ENCODE measurements at places on chromosomes 1 and 21. TPM values are rescaled to one million over a fixed set of nuclear protein-coding genes. Genes with fewer than 3 reads are reported as not detected.

- no peak for DNase-seq
These were observed 214.6 kb downstream of the DUSP10 start for GRCh38 chr1:221527302-221527701.

DNA sequence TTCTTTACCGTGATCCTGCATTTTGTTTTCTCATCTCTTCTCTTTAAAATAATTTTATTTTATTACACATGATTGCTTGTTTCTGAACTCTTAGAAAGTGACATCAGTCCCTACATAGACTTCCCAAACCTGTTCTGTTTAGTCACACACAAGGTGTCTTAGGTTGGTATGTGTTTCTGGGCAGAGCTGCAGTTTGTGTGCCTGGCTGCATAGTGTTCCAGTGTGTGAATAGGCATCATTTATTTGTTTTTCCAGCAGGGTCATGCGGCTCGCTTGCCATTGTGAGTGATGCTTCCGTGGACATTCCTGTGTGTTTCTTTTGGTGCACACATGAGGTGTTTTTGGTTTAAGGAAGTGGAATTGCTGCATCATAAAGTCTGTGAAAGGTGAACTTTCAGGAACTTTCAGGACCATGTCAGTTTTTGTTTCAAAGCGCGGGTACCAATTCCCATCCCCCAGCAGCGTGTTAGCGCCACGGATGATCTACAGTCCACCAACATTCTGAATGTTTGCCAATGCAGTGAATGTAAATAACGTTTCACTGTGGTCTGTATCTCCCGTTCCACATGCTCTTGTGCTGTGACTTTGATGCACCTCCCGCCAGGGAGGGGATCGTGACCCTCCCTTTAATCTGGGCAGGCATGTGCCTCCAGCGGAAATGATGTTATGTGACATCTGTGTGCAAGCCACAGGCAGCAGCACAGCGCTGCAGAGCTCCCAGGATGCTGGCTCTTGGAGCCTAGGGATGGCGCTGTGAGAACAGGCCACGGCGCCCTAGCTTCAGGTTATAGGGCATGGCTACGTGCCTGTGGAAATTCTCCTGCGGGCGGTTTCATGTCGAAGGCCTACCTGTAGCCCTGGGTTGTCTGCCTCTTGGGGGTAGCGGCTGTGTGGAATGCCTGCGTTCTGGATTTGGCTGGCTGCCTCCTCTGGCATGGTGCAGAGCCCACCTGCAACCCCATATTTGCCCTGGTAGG lies 144.6 kb upstream of the COL6A1 start:
- DNase-seq: peak; percentile 25

GRCh38 chr1:16017461-16018303 lies at the start of gene HSPB7:
TSS of gene HSPB7 (minus strand) at chr1:16018043. CDS start at chr1:16017963, 80 bp downstream.
- DNase-seq: no peak

- DNase-seq: no peak
These were observed 43.4 kb upstream of the COL6A2 start for GRCh38 chr21:46054451-46054881.

DNA sequence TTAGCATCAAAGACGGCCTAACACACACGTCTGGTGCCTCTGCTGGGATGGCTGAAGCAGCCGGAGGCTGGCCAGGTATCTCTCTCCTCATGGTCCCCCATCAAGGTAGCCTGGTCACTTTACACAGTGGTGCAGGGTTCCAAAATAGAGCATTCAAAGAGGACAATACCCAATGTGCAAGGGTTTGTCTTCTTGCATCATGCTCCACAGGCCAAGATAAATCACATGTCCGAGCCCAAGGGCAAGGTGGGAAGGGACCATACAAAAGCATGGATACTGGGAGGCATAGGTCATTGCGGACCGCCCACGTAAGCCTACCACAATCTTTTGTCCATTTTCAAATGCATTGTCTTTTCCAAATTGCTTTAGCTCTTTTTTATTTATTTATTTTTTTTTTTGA lies 23.8 kb upstream of the TINAGL1 start:
- no peak for DNase-seq

GRCh38 chr1:90044346-90044745 lies 49.4 kb downstream of the ZNF326 start:
- DNase-seq: no peak

GRCh38 chr21:27021046-27021445 lies 54.2 kb upstream of the ADAMTS5 start:
- DNase-seq: no peak

DNA sequence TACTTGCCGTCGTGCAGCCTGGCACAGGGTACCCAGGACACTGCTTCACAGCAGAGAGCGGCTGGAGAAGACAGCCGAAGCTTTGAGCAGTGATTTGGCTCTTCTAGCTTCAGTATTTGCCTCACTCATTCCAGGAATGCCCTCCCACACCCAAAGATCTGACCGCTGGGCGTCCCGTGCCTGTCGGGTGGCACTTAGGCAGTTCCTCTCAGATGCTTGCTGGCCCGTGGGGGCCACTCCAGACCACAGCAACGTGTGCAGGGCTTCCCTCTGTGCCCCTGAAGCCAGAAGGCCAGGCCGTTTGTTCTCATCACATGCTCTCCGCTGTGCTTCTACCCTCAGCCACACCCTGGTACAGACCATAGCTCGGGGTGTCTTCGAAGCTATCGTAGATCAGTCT lies 17.0 kb downstream of the RRP1B start:
- DNase-seq: no peak

DNA sequence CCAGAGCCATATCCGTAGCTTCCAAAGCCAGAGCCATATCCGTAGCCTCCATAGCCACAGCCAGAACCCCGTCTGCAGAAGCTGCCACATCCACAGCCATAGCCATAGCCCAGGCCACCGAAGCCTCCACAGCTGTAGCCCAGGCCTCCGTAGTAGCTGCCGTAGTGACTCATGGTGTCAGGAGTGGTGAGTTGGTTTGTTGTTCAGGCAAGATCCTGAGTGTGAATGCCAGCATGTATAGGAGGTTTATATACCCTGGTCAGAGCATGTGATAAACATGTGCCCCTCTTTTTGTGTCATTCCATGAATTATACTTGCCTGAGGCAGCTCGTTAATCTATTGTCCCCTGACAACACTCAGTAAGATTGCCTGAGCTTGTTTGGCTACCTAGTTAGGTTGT lies at the start of gene KRTAP19-1:
Gene KRTAP19-1 (minus strand): TSS at position 223 of the 400 bp plus-strand sequence. CDS start 50 bp downstream, at position 173.
- DNase-seq: no peak

GRCh38 chr1:226310637-226311195 lies 1.8 kb upstream of the LIN9 start:
- no peak for DNase-seq

- peak; percentile 85 for DNase-seq
These were observed 6.1 kb upstream of the CDC73 start for GRCh38 chr1:193115629-193116227.

DNA sequence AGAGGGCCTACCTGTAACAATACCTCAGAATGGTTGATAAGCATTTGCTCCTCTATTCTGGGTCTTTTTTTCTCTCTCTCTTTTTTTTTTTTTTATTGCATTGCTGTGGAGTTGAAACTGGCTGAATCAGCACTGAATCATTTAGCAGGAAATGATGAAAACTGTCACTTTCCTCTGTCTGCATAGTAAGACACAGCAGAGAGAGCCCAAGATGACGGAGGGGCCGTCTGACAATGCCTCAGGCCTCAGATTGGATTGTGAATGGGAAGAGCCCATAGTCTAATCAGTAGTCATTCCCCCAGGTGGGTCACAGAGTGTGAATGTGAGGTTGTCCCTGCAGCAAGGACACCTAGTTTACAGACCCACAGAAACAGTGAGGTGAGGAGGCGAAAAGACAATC lies 193.2 kb upstream of the PLXNA2 start:
- no peak for DNase-seq

GRCh38 chr1:64550946-64551605 lies 81.1 kb downstream of the CACHD1 start:
- DNase-seq: no peak

- no peak for DNase-seq
These were observed 24.5 kb upstream of the GJA5 start for GRCh38 chr1:147784941-147785340.

GRCh38 chr21:14591377-14591776 lies 45.3 kb upstream of the SAMSN1 start:
- no peak for DNase-seq

- DNase-seq: no peak
These were observed 53.6 kb downstream of the GLUL start for GRCh38 chr1:182337736-182338571.

DNA sequence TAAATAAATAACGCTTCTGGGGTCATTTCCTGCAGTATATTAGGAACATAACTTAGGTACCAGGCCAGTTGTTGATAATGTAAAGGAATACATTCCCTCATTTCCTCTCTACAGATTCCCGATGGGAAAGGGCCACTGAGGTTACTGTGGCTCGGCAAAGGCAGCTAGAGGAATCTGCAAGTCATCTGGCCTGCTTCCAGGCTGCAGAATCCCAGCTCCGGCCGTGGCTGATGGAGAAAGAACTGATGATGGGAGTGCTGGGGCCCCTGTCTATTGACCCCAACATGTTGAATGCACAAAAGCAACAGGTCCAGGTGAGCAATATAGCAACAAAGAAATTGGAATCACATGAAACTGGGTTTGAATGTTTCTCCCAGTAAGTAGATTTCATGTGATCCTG lies 109.6 kb upstream of the BMP8A start:
- DNase-seq: peak; percentile 60

DNA sequence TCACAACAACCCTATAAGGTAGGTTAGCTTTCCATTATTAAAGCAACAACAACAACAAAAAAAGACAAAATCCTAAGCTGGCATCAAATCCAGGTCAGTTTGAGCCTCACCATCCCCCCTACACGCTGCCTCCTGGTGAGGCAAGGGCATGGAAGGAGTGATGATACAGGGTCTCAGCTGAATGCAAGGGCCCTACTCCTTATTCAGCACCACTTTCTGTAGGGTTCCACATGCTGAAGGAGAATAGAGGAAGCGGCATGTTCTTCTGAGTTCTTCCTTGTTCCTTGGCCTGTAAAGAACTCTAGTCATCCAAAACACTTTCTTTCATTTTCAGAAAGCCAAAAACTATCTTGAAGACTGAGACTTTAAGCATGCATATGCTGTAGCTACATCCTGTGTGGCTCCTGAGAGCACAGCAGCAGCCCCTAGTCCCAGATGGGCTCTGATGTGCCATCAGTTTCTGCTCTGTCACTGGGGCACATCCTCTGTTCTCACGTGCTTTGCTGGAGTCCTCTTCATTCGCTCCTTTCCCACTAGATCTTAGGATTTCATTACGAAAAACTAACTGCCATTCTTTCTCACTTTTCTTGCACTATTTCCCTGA lies 6.2 kb downstream of the ILDR2 start:
- DNase-seq: no peak

GRCh38 chr21:37383086-37383485 lies 16.5 kb downstream of the DYRK1A start:
- no peak for DNase-seq

DNA sequence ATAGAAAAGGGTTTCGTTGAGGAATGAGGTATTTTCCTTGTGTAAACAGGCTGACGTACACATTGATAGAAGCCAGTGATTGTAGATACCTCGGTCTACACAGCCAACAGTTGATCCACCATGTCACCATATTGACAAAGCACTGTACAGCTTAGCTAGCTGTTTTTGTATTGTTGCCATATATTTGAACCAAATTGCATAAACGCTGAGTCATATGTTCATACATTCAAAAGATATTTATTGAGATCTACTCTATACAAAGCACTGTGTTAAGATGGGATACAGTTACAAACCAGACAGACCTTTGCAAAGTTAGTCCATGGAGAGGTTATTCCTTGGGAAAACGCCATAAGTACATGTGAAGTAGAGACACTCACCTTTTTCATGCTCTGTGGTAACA lies 132.4 kb upstream of the ATP1B1 start:
- DNase-seq: no peak

- no peak for DNase-seq
These were observed 95.1 kb upstream of the SLC45A1 start for GRCh38 chr1:8222789-8223188.

- DNase-seq: no peak
These were observed 59.7 kb downstream of the LMO4 start for GRCh38 chr1:87388411-87388810.

- DNase-seq: no peak
These were observed 49.0 kb downstream of the B3GALT5 start for GRCh38 chr21:39661740-39662139.

GRCh38 chr1:205726619-205727125 lies 23.3 kb downstream of the NUCKS1 start:
- DNase-seq: no peak

DNA sequence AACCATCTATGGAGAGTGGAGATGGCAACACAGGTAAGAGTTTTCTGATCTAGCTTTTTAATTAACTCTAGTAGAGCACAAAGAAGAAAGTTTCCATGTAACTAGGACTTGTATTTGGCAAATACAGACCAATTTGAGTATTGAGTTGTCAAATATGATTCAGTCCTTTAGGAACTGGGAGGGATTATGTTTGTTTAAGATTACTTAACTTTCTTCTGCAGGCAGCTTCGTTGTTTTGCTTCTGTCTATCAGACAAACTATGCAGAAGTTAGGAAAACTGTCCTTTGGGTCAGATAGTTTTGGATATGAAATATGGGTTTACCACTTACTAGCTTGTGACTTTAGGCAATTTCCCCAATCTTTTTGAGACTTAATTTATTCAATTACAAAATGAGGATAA lies 111.8 kb downstream of the POU2F1 start:
- DNase-seq: no peak

GRCh38 chr1:80918380-80918779 lies 882.4 kb upstream of the ADGRL2 start:
- DNase-seq: no peak

DNA sequence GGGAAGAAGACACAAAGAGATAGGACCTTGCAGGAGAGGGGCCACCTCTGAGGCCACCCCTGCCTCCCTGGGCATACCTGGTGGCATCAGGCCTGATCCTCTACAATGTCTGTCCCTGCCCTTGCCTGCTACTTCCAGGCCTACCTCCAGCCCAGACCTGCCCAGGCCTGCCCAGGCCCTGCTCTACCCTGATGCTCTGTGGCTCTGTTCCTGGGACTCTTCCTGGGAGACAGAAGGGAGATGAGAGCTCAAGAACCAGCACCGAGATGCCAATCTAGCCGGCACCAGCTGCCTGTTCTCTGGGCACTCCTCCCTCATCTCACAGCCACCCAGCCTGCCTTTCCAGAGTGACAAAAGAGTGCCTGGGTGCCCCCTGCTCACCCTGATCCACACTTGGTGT lies 2.7 kb downstream of the CELF3 start:
- DNase-seq: no peak

- DNase-seq: peak; percentile 69
These were observed 1.1 kb upstream of the ABCD3 start for GRCh38 chr1:94416901-94417727.

The CD1E gene
- total RNA-seq: not detected

The CLDN17 gene
- total RNA-seq: not detected

The IGFN1 gene
- total RNA-seq: not detected

The PDZK1 gene
- not detected for total RNA-seq

The WDR47 gene
- total RNA-seq: 13.2 TPM

The LY9 gene
- not detected for total RNA-seq

The EFCAB7 gene
- total RNA-seq: 2.9 TPM

The ACOT11 gene
- total RNA-seq: 3.2 TPM

The RC3H1 gene
- total RNA-seq: 14.3 TPM

The ETV3L gene
- under 0.01 TPM for total RNA-seq

The UBL4B gene
- total RNA-seq: not detected

The SH2D5 gene
- 0.26 TPM for total RNA-seq

The AADACL3 gene
- not detected for total RNA-seq

The LEPR gene
- 40.5 TPM for total RNA-seq

Data from dermis microvascular lymphatic vessel endothelial cell (primary cell).